ENCODE measurements at places on chromosomes 11 and 22. TPM values are rescaled to one million over a fixed set of nuclear protein-coding genes. Genes with fewer than 3 reads are reported as not detected.

DNA sequence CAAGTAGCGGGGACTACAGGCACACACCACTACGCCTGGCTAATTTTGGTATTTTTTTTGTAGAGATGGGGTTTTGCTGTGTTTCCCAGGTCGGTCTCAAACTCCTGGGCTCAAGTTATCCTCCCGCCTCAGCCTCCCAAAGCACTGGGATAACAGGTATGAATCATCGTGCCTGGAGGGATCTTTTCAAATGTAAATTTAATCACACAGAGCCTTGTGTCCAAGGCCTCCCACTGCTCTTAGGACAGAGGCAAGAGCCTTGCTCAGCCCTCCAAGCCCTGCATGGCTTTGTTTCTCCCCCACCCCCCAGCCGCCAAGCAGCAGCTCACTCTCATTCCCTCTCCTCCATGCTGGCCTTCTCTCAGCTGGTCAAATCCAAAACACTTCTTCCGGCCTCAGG, 75.3 kb upstream of the CREB3L1 start:
- no peak for DNase-seq

DNA sequence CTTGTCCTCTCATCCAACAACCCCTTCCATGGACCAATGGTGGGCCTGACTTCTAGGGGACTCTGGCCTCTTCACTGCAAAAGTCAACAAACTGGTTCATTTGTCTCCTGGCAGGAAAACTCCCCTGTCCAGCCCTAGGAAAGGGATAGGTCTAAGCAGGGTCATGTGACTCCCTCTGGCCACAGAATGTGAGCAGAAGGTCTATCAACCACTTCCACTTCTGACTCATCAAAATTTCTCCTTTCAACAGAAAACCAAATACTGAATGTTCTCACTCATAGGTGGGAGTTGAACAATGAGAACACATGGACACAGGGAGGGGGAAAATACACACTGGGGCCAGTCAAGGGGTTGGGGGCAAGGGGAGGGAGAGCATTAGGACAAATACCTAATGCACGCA, 1.3 kb upstream of the ISX start:
- DNase-seq: no peak

DNA sequence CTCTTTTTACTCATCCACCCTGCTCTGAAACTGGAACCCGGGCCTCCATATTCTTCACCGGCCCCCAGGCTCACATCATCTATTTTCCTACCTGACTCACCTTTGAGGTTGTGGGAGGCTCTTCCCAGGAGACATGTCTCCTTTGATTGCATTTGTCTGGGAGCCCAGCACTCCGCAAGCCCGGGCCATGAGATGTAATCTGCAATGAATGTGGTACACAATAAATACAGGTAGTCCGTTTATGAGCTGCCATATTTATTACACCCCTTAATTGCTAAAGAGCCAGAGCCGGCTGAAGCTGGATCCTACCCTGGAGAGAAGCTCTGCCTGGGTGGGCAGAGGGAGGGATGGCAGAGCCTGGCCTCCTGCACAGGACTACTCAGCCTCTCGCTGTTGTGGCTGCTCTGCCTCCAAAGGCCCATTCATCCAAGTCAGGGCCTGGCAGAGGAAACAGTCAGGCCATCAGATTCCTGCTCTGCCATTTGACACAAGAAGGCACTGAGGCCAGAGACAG, 49.5 kb downstream of the TP53I11 start:
- DNase-seq: no peak

DNA sequence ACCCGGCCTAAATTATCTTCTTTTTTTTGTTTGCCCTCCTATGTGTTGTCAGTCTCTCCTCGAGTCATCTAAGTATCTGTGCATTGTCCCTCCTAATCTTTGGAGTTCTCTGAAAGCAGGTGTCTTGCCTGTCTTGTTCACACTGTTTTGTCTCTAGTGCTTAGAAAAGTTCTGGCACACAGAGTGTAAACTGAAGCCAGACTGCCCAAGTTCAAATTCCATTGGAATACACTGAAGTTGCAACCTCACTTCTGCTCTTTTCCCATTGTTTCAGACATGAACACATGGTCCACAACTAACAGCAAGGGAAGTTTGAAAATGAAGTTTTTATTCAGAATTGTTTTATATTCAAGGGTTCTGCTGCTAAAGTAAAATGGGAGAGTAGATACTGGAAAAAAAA, 38.7 kb downstream of the PAX6 start:
- DNase-seq: no peak

DNA sequence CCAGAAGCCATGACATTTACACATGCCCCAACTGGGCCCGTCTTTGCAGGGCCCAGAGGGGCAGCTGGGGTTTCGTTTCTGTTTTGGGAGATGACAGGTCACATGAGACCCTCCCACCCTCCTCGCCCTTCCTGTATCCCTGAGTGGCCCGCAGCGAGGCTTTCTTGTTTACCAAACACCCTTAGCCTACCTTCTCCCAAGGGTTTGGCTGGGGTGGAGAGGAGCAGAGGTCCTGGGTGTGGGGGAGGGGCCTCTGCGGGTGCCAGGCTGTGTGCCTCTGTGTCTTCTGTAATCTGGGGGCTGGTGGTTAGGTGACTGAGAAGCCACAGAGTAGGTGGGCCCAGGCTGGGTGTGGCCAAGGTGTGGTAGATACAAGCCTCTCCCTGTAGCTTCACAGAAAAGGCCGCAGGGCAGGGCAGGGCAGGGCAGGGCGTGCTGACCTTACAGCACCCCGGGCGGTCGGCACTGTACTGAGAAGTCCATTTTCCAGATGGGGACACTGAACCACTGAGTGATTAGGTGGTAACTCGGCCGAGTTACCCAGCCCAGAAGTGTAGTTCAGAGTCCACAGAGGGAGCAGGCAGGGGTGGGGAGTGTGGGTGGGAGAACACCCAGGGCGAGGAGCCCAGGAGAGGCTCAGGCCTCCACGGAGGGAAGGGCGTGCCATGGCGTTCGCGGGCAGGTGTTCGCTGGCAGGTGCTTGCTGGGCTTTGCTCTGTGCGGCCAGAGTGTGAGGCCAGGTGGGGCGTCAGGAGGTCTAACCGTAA, 8.7 kb downstream of the PRR5 start:
- no peak for DNase-seq

Gene DNAJC24
- 20.7 TPM for total RNA-seq

GRCh38 chr22:32562916-32563315, 88.3 kb downstream of the FBXO7 start:
- no peak for DNase-seq

Gene CASTOR1
- total RNA-seq: 22.6 TPM

Gene LDHAL6A
- not detected for total RNA-seq

DNA sequence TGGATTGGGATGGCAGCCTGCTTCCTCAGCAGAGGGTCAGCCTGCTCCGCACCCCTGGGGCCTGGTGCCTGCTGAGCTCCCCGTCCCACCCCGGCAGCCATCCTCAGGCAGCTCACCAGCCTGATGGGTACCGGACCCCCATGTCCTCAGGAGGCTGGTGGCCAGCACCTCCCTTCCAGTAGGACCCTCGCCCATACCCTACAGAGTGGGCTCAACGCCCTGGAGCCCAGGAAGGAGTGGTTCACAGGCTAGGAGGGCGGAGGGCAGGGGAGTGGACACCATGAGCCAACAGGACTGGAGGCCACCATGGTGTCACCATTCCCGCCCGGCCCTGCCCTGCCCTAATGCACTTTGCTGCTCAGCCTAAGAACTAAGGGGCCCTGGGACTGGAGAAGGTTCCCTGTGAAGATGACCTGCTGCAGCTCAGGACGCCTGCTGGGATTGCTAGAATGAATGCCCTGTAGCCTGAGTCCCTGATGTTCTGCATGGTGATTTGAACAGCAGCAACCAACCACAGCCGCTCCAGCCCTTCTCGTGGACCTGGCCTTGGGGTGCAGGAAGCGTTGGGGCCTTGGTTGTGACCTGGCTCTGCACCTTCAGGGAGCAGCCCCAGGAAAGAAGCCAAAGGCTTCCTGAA, 1080.8 kb downstream of the BRD1 start:
- no peak for DNase-seq

Gene DUSP8
- 3.7 TPM for total RNA-seq

DNA sequence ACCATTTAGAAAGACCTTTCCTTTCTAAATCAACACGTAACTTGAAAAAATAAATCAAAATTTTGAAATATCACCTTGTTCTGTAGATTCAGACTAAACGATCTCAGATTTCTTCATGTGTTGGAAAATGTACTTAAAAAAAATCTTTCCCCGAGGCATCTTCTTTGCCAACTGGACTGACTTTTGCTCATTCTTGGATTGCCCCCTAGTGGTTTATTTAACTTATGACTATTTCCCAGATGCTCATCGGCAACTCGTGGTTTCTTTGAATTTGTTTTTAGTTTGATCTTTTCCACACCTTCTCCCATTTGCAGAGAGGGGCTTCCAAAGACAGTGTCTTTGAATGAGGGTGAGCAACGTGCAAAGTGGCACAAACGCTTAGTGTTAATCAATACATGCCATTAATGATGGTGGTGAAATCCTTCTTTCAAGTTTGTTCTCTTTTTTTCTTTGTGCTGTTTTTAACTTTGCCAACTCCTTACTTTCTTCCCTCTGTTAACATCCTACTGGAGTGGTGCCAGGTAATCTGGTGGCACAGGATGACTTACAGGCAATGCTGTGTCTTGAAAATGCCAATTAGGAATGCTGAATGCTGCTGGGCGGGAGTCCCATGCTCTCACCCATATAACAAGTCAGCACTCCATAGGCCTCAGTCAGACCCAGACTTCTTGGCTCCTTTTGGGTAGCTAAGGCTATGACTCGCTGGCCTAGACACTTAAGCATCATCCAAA, 18.3 kb downstream of the PRSS23 start:
- no peak for DNase-seq

- DNase-seq: no peak
Measured at GRCh38 chr22:16914006-16914405, 88.8 kb upstream of the XKR3 start.

DNA sequence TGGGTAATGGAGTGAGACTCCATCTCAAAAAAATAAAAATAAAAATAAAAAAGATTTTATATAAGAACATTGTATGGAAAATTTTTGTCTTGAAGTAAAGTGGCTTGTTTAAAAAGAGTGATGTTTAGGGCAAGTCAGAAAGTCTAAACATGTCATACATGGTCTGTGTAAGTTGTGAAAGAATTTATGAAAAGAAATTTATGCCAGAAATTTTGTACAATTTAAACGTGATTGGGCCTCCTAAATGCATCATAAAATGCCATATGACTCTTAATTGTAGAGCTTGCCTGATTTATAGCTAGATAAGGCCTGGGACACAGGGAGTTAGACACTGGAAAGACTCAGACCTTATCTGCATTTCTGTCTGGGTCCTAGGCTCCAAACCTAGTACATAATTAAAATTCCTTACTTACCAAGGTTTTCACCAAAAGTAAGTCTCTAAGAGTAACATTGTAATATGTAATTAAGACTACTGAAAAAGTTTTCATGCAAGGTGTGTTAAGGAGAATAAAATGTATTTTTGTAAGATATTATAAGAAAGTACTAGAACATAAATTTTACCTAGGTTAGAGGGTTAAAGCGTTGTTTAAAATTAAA, 110.5 kb downstream of the AASDHPPT start:
- no peak for DNase-seq

- DNase-seq: no peak
Measured at GRCh38 chr11:2160736-2161259, at the start of gene INS. Gene INS (minus strand): TSS chr11:2161209. CDS start chr11:2160971, 238 bp downstream.

Gene PLAAT5
- 0.49 TPM for total RNA-seq

Gene RBMXL2
- not detected for total RNA-seq

- DNase-seq: no peak
Measured at GRCh38 chr11:125992893-125993292, 47.0 kb downstream of the VSIG10L2 start.

GRCh38 chr11:69203901-69204245, 48.1 kb downstream of the SMIM38 start:
- DNase-seq: no peak

GRCh38 chr22:43226377-43227238, 39.7 kb upstream of the TTLL12 start:
- no peak for DNase-seq

Gene MS4A3
- total RNA-seq: not detected

- no peak for DNase-seq
Measured at GRCh38 chr11:92340839-92341238, 116.2 kb downstream of the FAT3 start.

Gene HBG1
- not detected for total RNA-seq

GRCh38 chr11:118175031-118175992, 1.1 kb downstream of the SCN2B start:
- no peak for DNase-seq

DNA sequence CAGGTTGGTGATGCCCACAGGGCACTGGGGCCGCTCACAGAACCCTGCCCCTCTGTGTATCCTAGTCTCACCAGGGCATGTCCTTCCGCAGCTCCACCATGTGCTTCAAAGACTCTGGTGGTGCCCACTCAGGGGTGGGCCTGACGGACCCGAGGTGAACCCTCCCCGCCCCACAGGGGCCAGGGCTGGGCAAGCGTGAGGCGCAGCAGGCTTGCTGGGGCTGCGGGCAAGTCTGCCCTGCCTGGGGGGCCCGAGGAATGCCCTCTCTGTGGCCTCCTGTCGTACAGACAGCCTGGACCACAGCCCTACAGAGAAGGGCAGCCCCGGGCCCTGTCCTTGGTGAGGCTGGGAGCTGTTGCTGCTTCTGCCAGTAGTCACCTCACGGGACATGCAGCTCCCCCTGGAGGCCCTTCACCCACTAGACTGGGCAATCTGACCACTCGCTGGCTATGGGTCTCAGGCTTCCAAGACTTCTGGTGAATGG, 40.2 kb downstream of the TBX1 start:
- no peak for DNase-seq

DNA sequence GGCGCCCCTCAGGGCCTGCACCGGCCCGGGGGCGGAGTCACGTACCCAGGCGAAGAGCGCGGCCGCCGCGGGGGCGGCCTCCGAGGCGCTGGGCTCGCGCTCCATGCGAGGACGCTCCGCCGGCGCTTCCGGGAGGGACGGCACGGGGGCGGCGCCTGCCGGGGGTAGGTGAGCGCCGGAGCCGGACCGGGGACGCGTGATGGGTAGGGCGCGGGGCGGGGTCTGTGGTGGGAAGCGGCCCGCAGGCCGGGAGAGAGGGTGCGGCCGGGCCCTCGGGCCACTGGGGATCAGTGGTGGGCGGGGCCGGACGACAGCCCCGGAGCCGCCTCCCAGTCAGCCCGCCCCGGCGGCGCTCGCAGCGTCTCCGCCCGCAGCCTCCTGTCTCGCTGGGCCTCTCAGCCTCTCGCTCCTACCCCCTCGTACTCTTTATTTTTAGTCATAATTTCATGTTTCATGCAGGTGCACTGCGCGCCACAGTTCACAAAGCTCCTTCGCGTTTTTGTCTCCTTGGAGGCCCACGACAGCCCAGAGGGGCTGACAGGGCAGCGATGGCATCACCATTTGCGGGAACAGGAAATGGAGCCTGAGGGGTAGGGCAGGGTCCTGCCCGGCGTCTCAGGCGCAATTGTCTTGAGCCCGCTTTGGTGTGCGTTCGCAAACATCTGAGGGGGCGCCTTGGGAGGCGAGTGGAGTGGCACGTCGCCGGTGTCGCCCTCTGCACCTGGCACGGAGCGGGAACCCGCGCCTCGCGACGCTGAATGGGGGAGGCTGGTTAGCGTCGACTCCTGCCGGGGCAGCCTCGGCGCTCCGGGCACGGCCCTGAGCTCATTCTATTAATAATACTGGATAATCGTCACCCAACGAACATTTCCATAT, at the start of gene SERGEF:
Gene SERGEF (minus strand): TSS at position 142 of the 876 bp plus-strand sequence. CDS start 37 bp downstream, at position 105.
- DNase-seq: peak; percentile 91

Gene CARD10
- total RNA-seq: 11.0 TPM

GRCh38 chr11:11070976-11071375, 213.1 kb upstream of the ZBED5 start:
- no peak for DNase-seq

Data from thoracic aorta (tissue), 2 donors.